Metanephros (tissue), 2 donors: ENCODE measurements at places on chromosomes 12 and 14. TPM values are rescaled to one million over a fixed set of nuclear protein-coding genes. Genes with fewer than 3 reads are reported as not detected.

Gene ADGRD1
- total RNA-seq, result 16.8 TPM

Gene RNU4-1
- under 0.01 TPM for total RNA-seq

Gene GPX2
- 2.5 TPM for total RNA-seq

Gene LRFN5
- 15.5 TPM for total RNA-seq

Gene PPP4R4
- total RNA-seq, result 0.06 TPM

Gene PIANP
- 2.0 TPM for total RNA-seq

Gene POLE2
- total RNA-seq, result 14.4 TPM
